ENCODE measurements at places on chromosomes 3 and 15. TPM values are rescaled to one million over a fixed set of nuclear protein-coding genes. Genes with fewer than 3 reads are reported as not detected.

DNA sequence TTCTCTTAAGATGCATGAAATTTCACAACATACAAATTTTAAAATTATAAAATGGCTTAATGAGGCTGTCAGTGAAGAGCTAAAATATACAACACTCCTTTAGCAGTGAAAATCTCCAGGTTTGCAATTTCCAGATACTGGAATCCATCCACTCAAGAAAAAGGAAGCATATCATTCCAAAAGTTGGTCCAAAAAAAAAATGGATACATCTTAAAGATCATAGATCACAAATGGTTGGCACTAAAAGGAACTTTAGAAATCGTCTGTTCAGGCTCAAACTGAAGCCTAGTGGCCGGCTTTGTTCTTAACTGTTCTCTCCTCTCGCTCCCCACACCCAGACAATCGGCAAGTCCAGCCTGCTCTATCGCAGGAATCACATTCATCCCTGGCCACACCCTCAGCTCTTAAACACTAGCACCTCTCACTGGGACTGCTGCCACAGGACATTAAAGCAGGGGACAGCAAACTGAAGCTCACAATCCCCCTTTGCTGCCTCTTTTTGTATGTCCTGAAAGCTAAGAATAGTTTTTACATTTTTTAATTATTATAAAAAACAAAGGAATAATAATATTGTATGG, 130.3 kb upstream of the CDIN1 start:
- DNase-seq = no peak

DNA sequence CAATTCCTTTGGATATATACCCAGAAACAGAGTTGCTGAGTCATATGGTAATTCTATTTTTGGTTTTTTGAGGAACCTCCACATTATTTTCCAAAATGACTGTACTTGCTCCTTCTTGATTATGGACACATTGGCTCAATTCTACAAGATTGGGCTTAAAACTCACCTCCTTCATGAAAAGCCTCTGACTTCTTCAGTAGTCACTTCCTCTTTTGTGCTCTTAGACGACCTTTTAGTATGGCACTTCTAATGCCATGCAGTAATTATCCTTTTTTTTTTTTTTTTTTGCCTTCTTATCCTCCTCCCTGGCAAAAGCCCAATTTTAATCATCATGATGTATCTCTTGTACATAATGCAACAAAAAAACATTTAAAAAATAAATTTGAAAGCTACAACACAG, 33.0 kb upstream of the ABHD17C start:
- DNase-seq = no peak

DNA sequence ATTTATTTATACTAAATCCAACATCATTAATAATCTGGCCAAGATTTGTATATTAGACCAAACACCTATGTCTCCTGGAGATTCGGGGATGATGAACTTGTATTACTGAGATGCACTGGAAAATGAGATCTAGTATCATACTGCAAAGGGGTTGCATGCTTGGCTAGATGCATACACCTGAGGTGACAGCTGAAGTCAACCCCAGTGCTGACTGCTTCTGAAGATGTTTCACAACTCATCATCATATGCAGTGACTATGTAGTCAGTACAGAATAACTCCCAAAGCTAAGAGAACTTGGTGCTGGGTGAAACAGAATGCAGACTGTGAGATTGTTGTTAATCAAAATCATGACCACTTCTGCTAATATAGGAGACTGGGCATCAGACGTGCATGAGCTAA, 1114.2 kb downstream of the NSUN3 start:
- no peak for DNase-seq

DNA sequence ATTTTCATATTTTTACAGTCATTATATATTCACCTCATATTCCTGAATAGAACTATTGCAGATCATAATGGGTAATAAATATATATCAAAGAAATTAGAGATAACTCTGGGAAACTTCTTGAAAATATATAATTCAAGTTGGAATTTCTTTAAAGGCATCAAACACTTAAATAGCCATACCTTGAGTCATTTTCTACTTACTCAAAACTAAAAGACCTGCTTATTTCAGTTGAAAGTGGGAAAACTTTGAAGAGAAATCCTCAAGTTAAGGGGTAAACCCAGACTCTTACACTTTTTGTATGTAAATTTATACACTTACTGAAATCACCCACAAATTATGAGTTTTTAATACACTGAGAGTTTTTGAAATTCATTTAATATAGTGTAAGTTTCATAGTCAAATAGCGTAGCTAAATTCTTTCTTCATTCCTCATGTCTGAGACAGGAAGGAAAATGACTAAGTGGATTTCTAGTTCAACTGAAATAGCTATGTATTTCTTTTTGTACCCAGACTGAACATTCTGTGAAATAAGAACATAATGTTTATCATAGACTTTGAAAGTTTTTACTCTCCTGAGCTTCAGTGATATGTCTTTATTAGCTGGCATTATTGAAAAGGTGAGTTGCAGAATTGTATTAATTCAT, 4.6 kb upstream of the ALCAM start:
- DNase-seq = no peak

The GASK1A gene
- 4.3 TPM for polyA plus RNA-seq

GRCh38 chr3:71570546-71570945, 13.0 kb downstream of the FOXP1 start:
- DNase-seq = no peak

DNA sequence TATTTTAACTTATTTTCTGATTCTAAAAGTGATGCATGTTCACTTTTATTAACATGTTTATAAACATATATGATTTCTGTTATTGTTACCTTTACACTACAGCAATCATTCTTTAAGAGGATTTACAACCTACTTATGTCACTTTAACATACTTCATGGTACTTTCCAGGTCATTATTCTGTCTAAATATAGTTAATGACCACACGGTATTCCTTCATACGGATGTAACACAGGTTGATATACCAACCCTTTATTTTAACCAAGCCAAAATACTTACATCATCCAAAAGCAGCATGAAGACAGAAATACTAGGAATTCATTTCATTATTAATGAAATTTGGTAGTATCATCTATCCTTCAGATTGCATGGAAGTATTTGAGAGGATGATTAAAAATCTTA, 18.6 kb downstream of the PIK3R4 start:
- no peak for DNase-seq

GRCh38 chr3:53040351-53040820, 5.5 kb downstream of the SFMBT1 start:
- no peak for DNase-seq

DNA sequence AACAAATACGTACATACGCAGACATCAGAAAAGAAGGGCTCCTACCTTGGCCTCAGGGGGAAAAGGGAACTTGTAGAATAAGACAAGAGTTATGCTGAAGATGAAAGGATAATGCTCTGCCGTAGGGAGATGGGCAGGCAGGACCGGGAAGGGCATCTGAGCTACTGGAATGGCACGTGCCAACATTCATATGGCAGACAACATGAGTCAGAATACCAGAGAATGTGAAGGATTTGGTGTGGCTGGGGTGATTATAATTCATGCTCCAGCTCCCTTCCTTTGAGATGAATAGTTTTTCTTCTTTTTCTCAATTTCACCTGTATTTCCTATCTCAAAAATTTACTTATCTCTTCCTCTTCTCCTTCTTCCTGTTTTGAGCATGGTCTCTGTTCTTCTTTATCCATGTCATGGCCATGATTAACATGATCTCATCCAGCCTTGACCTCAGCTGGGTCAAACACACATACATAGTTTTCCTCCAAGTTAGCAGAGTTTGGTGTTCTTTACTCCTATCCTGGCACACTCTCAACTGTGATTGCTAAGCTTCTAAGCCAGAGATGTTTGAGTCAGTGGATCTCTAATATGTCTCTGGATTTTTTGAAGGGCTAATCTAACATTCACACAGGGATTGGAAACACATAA, 507.0 kb downstream of the FOXP1 start:
- DNase-seq = no peak

- DNase-seq = no peak
These were observed 10.8 kb downstream of the TRPM1 start for GRCh38 chr15:31090766-31091165.

DNA sequence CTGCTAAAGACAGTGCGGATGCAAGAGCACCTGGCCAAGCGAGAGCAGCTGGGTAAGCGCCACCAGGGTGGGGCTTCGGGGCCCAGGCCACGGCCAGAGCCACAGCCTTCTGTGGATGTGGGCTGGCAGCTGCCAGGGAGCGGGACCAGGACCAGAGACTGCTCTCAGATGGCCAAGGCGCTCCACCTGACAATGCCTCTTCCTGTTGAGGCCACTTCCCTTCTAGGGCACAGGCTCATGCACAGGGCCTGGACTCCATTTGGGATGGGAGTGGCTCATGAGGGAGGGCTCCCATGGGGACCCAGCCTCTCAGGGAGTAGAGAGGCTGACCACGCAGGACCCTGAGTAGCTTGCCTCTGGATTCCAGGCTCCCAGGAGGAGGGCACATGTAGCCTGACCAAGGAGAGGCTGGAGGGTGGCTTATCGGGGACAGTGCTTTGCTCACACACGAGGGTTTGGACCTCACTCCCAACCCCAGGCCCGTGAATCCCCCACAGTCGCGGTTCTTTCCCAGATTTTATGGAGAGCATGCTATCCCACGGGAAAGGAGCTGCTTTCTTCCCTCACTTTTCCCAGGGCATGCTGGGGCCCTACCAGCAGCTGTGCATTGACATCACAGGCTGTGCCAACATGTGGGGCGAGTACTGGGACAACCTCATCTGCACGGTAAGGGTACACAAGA, 25.1 kb downstream of the ACAA1 start:
- no peak for DNase-seq

GRCh38 chr3:197882586-197882985, 67.4 kb upstream of the RPL35A start:
- DNase-seq = no peak

DNA sequence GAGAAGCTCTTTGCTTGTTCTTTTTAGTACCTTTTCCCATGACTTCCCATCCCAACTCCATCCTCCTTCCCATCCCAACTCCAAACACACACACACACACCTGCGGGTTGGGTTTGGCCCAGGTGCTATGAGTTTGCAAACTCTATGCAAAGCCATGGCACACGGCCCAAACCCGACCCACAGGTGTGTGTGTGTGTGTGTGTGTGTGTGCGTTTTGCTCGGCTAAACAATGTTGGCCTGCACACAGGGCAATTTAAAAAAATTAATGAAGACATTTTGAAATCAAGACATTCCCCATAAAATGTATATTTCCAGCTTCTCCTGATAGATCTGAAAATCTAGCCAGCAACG, 103.7 kb upstream of the TLE3 start:
- no peak for DNase-seq

- no peak for DNase-seq
These were observed 87.1 kb downstream of the WDR76 start for GRCh38 chr15:43913941-43914340.

The ZNF80 gene
- 0.09 TPM for polyA plus RNA-seq

The GMNC gene
- not detected for polyA plus RNA-seq

- no peak for DNase-seq
These were observed 805.7 kb downstream of the TUSC7 start for GRCh38 chr3:117515309-117515708.

The CCR2 gene
- polyA plus RNA-seq = 1.4 TPM

- no peak for DNase-seq
These were observed 69.8 kb upstream of the SLC4A7 start for GRCh38 chr3:27553886-27554540.

GRCh38 chr15:55515991-55516776, 8.2 kb upstream of the DNAAF4 start:
- no peak for DNase-seq

The GP5 gene
- 0.78 TPM for polyA plus RNA-seq

DNA sequence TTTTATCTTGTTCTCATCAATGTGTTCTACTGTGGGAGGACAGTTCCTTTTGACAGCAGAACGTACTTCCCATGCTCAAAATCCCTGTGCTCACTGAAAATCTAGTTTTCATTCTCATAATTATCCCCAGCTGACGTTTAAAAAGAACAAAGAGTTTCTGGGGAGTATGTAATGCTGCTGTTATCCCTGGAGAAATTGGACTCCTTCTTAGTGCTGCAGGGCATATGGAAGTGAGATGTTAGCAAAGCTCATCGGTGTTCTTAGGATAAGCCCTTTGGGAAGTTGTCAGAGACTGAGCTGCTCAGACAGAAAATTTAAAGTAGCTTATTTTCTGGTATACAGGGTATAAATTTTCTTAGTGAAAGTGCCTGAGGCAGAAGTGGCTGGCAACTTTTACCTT, 66.5 kb downstream of the CDAN1 start:
- DNase-seq = no peak

The NLGN1 gene
- 6.7 TPM for polyA plus RNA-seq

DNA sequence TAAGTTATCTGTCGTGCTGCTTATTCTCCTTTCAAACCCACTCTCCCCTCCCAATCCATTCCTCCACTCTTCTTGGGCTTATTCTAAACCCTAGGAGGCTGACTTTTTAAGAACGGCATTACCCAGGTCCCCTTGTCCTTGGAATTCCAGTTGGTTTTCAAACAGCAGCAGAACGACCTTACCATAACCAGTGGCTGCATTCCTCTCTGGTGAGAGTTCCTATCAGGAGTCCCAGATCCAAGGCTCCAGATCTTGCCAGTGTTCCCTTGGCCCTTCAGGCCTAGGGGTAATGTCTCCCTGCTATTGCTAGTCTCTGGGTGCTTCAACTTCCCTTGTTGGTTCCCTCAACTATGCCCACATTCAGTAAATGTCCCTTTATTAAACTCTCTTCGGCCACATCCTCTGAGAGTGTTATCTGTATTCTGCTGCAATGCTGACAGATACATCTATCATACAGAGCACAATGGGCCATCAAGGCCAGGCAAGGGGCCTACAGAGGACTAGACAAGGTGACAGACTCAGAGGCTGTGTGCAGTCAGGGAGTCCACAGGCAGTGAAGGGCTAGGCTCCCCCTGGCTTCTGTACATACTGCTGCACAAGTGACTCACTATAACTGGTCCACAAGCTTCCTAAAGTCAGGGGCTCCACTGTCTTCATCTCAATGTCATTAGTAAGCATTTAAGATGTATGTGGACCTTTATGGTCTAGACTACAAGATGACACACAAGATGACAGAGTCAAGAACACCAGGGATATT, 10.1 kb downstream of the LYSMD2 start:
- DNase-seq = no peak

- no peak for DNase-seq
These were observed 4.4 kb upstream of the SNX22 start for GRCh38 chr15:64146885-64147681.

DNA sequence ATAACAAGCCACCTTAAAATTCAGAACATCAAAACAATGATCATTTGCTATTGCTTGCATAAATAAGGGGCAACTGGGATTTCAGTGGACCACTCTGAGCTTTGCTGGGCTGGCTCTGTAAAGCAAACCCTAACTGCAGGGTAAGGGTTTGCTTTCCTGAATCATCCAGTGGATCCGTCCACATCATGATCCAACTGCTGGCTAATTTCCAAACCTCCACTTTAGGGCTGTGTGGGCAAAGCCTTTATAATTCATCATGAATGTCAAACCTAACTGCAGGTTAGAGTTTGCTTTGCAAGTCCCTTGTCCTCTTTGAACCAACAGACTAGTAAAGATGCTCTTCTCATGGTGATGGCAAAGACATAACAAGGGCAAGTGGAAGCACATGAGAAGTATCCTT, 76.1 kb downstream of the SYNPR start:
- no peak for DNase-seq

GRCh38 chr3:45994419-45995235, 997 bp downstream of the FYCO1 start:
- DNase-seq = no peak

- no peak for DNase-seq
These were observed 32.0 kb downstream of the HCN4 start for GRCh38 chr15:73336756-73337155.
